ENCODE measurements at places on chromosomes 2 and 18. TPM values are rescaled to one million over a fixed set of nuclear protein-coding genes. Genes with fewer than 3 reads are reported as not detected.
A peak's percentile ranks its signal among the peaks of the same experiment; 100 is the strongest.

GRCh38 chr2:162720559-162721271 lies 117.9 kb downstream of the KCNH7 start:
- no peak for DNase-seq

- DNase-seq, result peak; percentile 77
These were observed 3.1 kb downstream of the EGR4 start for GRCh38 chr2:73290049-73290839.

Gene GPR45
- polyA plus RNA-seq, result 3.5 TPM

Gene SLC38A11
- polyA plus RNA-seq, result 4.2 TPM

DNA sequence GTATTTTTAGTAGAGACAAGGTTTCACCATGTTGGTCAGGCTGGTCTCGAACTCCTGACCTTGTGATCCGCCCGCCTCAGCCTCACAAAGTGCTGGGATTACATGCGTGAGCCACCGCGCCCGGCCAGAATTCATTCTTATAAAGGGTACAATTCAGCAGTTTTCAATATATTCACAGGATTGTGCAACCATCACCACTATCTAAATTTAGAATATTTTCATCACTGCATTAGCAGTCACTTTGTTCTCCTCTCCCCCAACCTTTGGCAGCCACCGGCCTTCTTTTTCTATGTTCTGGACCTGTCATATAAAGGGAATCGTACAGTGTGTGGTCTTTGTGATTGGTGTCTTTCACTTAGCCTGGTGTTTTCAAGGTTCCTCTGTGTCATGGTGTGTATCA lies 40.7 kb downstream of the TCF7L1 start:
- DNase-seq, result no peak

DNA sequence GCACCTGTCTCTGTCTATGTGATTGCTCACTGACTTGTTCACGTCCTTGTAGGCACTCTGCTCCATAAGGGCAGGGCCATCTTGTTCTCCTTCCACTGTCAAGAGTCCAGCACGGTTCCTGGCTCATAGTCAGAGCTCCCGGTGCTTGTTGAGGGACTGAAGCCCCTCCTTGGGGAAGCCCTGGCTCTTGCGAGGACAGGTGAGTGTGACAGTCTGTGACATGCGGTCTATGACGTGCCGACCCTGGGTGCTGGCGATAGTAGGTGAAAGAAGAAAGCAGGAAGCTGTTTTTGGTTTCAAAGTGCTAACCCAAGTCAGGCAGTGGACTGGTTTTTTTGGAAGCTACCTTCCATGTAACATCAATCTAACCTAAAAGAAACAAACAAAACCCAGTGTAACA lies 18.8 kb downstream of the TSHZ1 start:
- DNase-seq, result no peak

Gene MLPH
- 13.6 TPM for polyA plus RNA-seq

Gene GPBAR1
- 0.36 TPM for polyA plus RNA-seq

DNA sequence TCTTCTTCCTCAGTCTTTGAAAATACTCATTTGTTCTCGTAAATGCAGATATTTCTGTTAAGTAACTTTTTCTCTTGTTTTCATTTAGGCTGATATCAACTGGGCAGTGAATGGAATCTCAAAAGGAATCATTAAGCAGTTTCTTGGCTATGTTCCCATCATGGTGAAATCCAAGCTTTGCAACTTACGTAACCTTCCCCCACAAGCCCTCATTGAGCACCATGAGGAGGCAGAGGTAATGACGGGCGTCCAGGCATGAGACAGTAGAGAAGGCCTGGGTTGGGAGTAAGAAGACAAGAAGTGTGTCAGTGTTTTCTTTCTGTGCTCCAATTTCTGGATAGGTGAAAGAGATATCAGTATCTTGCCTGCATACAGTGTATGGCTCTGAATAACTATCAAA lies 5.1 kb downstream of the POLR1B start:
- DNase-seq, result no peak

Gene CAPN13
- polyA plus RNA-seq, result 0.74 TPM

DNA sequence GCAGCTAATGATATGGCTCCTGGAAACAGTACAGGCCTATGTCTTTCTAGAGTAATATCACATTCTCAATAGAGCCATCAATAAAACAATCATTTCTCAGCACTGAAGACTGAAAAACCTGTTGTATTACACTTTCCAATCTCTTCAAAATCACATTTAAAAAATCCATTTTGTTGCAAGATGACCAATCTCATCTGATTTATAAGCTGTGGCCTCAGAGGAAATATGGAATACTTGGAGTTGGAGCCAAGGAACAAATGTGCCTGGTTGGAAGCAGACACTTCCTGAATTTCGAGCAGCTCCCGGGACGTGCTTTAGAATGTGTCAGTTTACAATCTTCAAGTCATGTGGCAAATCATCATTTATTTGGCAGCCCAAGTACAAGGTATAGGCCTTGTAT lies 114.5 kb downstream of the ADCYAP1 start:
- DNase-seq, result no peak

Gene C2orf68
- 41.7 TPM for polyA plus RNA-seq

Gene CYBRD1
- 26.6 TPM for polyA plus RNA-seq

GRCh38 chr2:157223624-157224205 lies 33.8 kb upstream of the GALNT5 start:
- DNase-seq, result no peak

Gene SNRNP200
- polyA plus RNA-seq, result 146 TPM

Gene FAP
- 11.4 TPM for polyA plus RNA-seq

DNA sequence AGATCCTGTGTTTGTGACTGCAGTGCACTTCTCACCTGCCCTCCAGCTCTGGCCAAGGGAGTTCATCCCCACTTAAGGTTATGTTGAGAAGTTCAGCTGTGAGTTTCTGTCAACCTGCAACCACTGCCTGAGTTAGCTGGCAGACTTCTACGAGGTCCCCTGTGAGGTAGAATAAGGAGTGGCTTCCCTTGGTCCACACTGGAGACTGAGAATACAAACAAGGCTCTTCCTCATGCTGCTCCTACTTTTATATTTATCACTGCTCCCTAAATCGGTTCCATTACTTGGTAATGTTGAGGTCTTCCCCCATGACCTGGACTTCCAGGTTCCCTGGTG lies 353.2 kb upstream of the CWC22 start:
- no peak for DNase-seq

DNA sequence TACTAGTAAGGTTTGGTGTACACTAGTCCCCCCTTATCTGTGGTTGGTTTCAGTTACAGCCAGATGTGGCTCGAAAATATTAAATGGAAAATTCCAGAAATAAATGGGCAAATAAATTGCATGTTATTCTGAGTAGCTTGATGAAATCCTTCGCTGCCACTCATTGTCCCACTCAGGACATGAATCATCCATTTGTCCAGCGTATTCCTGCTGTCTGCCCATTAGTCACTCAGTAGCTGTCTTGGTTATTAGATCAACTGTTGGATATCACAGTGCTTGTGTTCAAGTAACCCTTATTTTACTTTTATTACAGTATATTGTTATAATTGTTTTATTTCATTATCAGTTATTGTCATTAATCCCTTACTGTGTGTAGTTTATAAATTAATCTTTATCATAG lies 21.7 kb downstream of the ZDBF2 start:
- DNase-seq, result no peak

GRCh38 chr2:149625671-149626070 lies 38.1 kb upstream of the MMADHC start:
- DNase-seq, result no peak

Gene DTNA
- polyA plus RNA-seq, result 139 TPM

- DNase-seq, result no peak
These were observed 113.6 kb downstream of the MCFD2 start for GRCh38 chr2:46801731-46802664.

DNA sequence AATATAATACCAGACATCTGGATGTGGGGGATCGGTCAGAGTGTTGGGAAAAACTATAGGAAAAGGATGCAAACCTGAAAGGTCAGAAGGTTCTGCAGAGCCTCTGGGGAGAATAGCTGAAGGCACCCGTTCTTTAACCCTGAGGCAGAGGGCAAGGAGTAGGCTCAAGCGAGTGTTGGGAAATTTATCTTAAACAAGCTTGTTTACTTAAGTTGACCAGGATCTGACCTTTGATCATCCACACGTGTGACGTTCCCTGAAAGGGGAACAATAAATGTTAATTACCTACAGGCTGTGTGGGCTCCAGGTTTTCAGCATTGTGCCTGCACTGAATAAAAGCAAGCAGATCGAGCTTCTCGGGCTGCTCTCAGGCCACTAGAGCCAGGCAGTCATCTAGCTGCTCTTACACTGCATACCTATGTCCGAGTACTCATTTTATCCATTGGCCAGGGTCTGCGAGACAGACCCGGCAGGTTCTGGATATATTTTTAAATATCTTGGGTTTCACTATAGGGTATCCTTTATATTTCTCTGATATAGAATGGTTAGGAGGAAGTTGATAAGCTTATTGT lies 400.6 kb upstream of the CHST9 start:
- no peak for DNase-seq

DNA sequence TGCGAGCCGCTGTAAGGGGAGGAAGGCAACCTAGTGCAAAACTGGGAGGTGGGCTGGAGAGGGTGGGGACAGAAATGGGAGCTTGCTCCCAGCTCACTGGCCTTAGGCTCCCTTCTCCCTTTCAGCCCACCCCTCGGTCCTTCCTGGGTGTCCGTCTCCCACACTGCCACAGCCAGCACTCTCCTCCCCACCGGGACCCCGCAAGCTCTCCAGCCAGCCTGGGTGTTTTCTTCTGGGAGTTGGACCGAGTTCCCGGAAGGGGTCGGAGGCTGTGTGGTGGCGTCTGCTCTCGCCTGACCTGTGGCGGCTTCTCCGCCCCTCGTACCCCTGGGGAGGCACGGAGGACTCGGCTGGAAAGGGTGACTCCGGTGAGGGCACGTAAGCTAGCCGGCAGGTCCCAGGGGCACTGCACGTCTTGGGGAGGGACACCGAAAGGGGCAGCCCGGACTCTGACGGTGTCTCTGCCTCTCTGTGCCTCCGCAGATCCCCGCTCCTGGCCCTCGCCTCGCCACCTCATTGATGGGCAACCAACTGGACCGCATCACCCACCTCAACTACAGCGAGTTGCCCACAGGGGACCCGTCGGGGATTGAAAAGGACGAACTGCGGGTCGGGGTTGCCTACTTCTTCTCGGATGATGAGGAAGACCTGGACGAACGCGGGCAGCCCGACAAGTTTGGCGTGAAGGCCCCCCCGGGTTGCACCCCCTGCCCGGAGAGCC lies 1.1 kb downstream of the LRATD1 start:
- no peak for DNase-seq

DNA sequence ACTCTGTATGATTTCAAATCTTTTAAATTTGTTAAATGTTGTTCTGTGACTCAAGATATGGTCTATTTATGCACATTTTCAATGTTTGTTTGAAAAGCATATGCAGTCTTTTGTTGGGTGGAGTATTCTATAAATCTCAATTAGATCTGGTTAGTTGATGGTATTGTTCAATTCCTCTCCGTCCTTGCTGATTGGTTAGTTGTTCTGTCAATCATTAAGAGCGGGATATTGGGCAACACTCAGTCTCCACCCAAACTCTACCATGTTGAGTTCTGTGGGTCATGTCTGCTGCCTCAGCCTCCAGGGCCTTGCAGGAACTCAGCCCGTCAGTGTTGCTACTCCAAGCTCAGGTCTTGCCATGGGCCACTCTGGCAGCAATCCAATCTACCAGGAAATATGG lies 118.9 kb downstream of the VWA3B start:
- no peak for DNase-seq

DNA sequence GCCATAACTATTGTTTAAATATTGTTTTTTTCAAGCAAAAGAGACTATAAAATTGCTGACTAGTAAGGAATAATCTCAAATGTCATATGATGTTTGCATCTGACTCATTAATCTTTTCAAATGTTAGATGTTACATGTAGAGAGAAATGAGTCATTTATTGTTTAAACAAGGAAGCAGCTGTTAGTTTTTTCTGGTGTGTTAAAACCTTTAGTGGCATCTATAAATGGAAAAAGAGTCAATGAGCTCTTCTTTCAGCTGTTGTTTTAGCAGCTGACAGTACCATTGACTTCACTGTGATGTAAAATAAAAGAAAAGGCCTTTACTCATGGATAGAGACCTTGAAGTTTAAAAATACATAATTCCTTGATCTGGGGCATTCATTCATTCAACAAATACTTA lies 1.8 kb upstream of the KLHL41 start:
- DNase-seq, result no peak

Gene CPO
- 0.35 TPM for polyA plus RNA-seq
